Brain pericyte (primary cell): ENCODE measurements at places on chromosomes 3 and 15.

DNA sequence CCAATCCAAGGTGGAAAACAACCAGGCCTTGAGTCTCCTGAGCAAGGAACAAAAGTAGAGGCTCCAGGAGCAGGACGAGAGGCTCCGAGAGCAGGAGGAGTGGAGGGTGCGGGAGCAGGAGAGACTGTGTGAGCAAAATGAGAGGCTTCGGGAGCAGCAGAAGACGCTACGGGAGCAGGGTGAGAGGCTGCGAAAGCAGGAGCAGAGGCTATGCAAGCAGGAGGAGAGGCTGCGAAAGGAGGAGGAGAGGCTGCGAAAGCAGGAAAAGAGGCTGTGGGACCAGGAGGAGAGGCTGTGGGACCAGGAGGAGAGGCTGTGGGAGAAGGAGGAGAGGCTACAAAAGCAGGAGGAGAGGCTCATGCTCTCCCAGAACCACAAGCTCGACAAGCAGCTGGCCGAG, 60.3 kb upstream of the UBE2Q2 start:
- no peak for DNase-seq

DNA sequence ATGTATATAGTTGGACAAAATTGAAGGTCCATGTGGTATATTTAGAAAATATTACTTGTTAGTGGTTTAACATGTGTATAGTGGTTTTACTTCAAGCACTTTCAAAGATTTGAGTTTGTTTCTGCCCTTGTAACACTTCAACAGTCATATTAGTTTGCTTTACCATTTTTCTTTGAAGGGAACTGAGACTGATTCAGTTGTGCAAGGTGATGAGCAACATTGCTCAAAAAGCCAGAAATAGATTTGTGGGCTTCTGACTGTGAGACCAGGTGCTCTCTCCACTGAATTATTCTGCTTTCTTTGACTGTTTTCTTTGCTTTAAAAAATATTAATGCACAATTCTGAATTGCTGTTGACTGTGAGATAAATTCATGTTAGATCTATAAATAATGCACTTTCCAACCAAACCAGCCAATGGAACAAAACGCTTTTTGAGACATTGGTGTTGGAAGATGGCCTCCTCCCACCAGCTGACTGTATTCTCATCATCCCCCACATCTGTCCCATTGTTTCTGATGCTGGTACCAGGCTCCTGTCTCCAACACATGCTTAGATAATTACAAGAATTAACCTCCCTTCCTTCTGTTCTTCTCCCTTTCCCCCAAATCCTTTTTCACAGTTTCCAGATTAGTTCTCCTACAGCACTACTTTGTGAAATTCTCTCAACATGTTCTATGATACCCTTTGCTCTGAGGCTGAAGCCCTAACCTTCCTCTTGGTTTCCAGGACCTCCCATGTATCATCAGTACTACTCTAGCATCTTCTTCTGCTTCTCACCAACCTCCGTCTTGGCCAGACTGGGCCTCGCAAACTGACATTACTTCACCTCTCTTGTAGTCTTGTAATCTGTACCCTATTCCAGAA, 27.9 kb downstream of the PLCL2 start:
- no peak for DNase-seq

DNA sequence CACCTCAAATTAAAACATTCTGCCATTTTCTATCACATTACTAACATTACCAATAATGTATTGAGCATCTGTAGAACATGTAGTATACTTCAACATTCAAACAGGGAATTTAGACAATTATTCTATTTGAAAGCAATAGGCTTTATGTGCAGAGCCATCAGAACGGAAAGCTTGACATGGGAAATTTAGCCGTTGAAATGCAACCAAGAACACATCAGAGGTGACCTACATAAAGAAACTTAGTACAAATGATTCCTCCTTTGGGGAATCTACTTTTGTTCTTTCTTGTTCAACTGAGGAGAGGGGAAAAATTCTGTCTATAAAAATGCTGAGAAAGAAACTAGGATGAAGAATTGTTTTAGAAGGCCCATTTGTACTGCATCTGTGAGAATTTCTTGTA, 38.6 kb upstream of the RBMS3 start:
- no peak for DNase-seq

DNA sequence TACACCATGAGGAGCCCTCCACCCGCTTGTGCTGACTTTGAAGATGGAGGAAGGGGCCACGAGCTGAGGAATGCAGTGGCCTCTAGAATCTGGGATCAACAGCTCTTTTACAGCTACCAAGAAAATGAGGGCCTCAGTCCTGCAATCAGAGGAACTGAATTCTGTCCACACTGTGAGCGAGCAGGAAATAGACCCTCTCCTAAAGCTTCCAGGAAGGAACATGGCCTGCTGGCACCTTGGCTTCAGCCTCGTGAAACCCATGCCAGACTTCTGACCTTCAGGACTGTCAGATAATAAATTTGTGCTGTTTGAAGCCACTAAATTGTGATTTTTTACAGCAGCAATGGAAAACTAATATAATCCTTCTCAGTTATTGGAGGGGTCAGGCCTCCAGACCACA, 61.9 kb downstream of the RAB11A start:
- no peak for DNase-seq

GRCh38 chr3:190666821-190667220, 152.9 kb downstream of the IL1RAP start:
- DNase-seq, result no peak

DNA sequence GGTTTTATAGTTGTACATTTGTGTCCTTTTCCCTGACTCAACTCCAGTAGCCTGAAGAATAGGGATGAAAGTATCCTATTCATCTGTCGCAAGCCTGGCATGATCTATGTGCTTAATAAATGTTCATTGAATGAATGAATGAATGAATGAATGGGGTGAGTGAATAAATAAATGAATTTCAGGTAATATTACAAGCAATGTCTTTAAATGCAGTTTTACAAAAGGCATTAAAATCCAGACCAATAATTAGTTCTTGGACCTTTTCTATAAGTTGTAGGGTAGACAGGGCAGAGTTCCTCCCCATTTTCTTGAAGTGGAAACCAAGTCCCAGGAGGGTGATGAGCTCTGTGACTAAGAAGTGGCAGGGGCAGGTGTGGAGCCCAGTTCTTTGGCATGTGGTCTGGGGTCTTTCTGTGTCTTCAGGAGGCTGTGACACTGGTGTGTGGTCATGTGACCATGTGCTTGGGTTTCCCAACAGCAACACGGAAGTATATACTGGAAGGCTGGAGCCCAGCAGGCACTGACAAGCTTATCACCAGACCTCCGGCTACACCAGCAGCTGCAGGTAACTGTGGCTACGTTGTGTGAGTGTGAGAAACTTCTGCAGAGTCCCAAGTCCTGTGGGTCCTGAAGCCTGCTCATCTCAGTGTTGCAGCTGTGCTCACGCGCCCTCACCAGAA, 18.3 kb downstream of the XYLB start:
- no peak for DNase-seq
